Cardiac muscle cell (in vitro differentiated cells and primary cell): ENCODE measurements at places on chromosomes 5 and 9. TPM values are rescaled to one million over a fixed set of nuclear protein-coding genes. Genes with fewer than 3 reads are reported as not detected.

KCNN2 gene
- 13.5 and 17.6 TPM in 2 replicates for polyA plus RNA-seq

PCDHA3 gene
- 1.8 and 2.9 TPM in 2 replicates for polyA plus RNA-seq

TAS2R1 gene
- polyA plus RNA-seq = not detected in 2 replicates

SLC25A2 gene
- not detected in 2 replicates for polyA plus RNA-seq

TRIM36 gene
- 1.4 and 4.6 TPM in 2 replicates for polyA plus RNA-seq

MOB3B gene
- polyA plus RNA-seq = 0.81 and 1.7 TPM in 2 replicates

PCDHB10 gene
- polyA plus RNA-seq = 7.8 and 9.0 TPM in 2 replicates

LMX1B gene
- not detected in 2 replicates for polyA plus RNA-seq

FAM151B gene
- 0.84 and 1.3 TPM in 2 replicates for polyA plus RNA-seq

HACD4 gene
- 0.29 and 1.1 TPM in 2 replicates for polyA plus RNA-seq
